T-helper 17 cell (primary cell): ENCODE measurements at places on chromosomes 7 and 10.

GRCh38 chr7:24434972-24435371 is 138.3 kb upstream of the PALS2 start:
- no peak for DNase-seq
- H3K4me3 ChIP-seq: no peak overlapping the region
- H3K27me3 ChIP-seq: peaks cover 4% of the 10 kb centered on the region
- H3K27ac ChIP-seq: no peak overlapping the region
- no peaks in the 10 kb centered on the region for H3K36me3 ChIP-seq
- H3K4me1 ChIP-seq: no peaks in the 10 kb centered on the region

DNA sequence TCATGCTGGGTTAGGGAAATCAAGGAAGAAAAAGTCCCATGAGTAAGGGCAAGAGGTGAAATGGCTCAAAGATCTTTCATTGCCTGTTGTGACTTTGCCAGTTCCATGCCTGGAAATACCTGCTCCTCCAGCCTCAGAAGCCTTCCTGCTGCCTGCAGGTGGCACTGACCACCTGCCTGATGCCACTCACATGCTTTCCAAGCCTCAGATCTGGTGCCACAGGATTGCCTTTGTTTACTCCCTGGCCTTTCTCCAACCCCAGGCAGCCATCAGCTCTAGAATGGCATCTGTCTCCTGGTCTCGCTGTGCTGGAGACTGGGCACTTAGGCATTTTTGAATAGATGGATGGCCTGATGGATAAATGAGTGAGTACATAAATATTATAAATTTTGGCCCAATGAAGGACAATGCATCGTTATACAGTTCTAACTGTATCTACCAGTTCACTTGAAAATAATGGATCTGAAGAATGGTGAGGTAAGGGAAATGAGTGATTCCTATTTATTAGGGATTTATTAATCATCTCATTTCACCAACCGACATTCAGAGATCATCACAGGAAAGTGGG is 657.2 kb downstream of the INHBA start:
- H3K27ac ChIP-seq: no peak overlapping the region
- H3K4me1 ChIP-seq: no peaks in the 10 kb centered on the region
- no peak for DNase-seq
- no peaks in the 10 kb centered on the region for H3K27me3 ChIP-seq
- no peaks in the 10 kb centered on the region for H3K36me3 ChIP-seq
- no peak overlapping the region for H3K4me3 ChIP-seq

DNA sequence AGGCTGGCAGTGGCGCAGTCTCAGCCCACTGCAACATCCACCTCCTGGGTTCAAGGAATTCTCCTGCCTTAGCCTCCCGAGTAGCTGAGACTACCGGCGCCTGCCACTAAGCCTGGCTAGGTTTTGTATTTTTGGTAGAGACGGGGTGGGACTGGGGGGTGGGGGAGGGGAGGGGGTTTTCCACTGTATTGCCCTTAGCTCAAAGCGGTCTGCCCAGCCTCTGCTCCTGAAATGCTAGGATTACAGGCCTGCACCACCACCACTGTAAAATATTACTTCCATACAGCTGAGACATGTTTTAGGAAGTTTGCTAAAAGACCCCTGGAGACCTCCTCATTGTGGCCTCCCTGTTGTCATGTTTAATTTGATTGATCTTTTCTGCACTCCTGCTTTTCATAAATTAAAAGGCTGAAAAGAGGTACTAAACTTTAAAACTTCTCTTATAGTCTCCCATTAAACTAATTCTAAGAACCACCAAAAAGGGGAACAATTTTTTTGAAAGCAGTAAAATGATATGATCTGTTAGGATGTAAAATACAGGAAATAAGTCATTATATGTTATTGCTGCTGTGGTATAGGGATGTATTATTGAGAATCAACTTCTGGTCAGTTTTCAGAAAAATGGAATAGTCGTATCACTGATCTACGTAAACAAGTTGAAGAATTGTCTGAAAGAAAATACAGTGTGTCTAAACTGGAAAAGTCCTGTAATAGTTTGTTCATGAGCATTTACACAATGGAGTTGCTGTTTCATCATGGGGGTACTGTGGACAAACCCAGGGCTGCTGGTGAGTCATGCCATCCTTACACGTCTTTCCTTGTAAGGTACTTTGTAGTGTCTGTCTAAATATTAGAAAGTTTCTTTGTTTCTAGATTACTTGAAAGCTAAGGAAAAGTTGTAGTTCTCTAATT is 72.9 kb upstream of the TMEM248 start:
- peak overlapping the region; percentile 43 for H3K27ac ChIP-seq
- H3K36me3 ChIP-seq: no peaks in the 10 kb centered on the region
- H3K4me3 ChIP-seq: no peak overlapping the region
- H3K4me1 ChIP-seq: peaks cover 10% of the 10 kb centered on the region

GRCh38 chr10:119253433-119254174 is 46.2 kb downstream of the GRK5 start:
- H3K27me3 ChIP-seq: no peaks in the 10 kb centered on the region
- DNase-seq: no peak
- H3K4me3 ChIP-seq: no peak overlapping the region
- H3K4me1 ChIP-seq: peaks cover 14% of the 10 kb centered on the region

DNA sequence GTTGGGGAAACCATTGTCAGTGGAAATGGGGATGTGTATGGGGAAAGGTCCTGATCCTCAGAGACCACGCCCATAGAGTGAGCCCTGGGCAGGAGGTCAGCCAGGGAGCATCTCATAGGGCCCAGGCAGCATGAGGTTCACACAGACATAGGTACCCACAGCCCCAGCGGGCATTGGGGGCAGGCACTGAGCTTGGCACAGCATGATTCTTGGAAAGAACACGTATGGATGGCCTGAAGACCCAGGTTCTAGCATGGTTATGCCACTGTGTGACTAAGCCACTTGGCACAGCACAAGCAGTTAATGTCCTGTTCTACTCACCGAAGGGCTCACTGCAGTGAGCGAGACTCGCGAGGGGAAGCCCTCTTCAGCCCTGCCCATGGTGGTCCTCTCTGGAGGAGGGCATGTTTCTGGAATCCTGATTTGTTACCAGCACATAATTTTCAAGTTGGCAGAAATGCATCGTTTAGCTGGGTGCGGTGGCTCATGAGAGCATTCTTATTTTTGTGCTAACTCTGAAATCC is 125.2 kb downstream of the UBE2H start:
- H3K4me1 ChIP-seq: peaks cover 29% of the 10 kb centered on the region
- no peak overlapping the region for H3K4me3 ChIP-seq
- no peaks in the 10 kb centered on the region for H3K27me3 ChIP-seq

DNA sequence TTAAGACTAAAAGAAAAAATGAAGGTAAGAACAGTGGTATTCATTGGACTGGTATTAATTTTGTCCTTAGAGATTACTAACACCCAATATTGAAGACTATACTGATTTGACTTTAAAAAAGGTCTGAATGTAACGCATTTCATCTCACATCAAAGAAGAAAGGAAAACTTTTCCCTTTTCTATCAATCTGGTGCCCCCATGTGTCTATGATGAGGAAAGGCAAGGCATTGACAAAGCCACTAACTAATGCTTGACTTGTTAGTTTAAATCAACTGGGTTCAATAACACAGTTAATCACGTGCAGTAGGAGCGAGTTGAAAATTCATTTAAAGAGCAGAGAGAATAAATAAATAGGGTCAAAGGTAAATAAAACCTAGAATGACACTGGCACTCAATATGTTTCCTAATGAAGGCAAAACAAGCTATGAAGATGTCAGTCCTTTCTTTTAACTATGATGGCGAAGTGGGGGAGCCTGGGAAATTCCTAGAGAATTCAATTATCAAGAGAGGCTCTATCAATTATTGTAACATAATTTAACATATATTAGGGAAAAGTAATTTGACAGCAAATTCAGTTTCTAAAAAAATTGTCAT is 180.9 kb downstream of the ANK3 start:
- no peak for DNase-seq
- peaks cover 21% of the 10 kb centered on the region for H3K4me1 ChIP-seq
- H3K36me3 ChIP-seq: peaks cover 12% of the 10 kb centered on the region
- peak overlapping the region; percentile 6 for H3K27ac ChIP-seq
- H3K27me3 ChIP-seq: no peaks in the 10 kb centered on the region
- no peak overlapping the region for H3K4me3 ChIP-seq

- no peaks in the 10 kb centered on the region for H3K27me3 ChIP-seq
- H3K4me3 ChIP-seq: no peak overlapping the region
These were observed 236.1 kb upstream of the FERD3L start for GRCh38 chr7:19381321-19381720.

DNA sequence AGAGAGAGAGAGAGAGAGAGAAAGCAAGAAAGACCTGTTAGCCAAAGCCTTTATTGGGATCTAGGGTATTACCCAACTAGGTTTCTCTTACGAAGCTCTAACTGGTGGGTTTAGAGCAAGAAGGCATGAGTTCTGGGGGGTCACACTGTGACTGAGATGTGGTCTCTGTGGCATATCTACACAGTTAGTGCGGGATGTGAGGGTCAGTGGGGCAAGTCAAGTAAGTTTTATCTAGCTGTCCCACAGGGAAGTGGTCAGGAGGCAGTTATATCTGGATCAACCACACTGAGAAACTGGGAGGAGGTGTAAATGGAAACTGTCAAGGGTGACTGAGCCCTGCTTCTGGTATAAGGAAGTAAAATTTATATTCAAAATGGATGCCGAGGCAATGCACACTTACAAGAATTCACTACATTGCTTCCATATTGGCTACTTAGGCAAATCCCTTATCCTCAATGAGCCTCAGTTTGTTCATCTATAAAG is 331.6 kb upstream of the HPS1 start:
- no peak overlapping the region for H3K27ac ChIP-seq
- no peak overlapping the region for H3K4me3 ChIP-seq
- H3K36me3 ChIP-seq: no peaks in the 10 kb centered on the region
- peaks cover 11% of the 10 kb centered on the region for H3K27me3 ChIP-seq
- DNase-seq: no peak

GRCh38 chr10:64690194-64690593 is 1169.0 kb downstream of the REEP3 start:
- H3K36me3 ChIP-seq: no peaks in the 10 kb centered on the region
- H3K4me3 ChIP-seq: no peak overlapping the region
- H3K4me1 ChIP-seq: no peaks in the 10 kb centered on the region
- H3K27ac ChIP-seq: no peak overlapping the region
- no peaks in the 10 kb centered on the region for H3K27me3 ChIP-seq

GRCh38 chr7:150976529-150977381 is 1.4 kb downstream of the KCNH2 start:
- peaks cover 2% of the 10 kb centered on the region for H3K36me3 ChIP-seq
- H3K27me3 ChIP-seq: peaks cover 21% of the 10 kb centered on the region
- peak overlapping the region; percentile 67 for H3K27ac ChIP-seq
- DNase-seq: no peak
- H3K4me3 ChIP-seq: peak overlapping the region; percentile 92

DNA sequence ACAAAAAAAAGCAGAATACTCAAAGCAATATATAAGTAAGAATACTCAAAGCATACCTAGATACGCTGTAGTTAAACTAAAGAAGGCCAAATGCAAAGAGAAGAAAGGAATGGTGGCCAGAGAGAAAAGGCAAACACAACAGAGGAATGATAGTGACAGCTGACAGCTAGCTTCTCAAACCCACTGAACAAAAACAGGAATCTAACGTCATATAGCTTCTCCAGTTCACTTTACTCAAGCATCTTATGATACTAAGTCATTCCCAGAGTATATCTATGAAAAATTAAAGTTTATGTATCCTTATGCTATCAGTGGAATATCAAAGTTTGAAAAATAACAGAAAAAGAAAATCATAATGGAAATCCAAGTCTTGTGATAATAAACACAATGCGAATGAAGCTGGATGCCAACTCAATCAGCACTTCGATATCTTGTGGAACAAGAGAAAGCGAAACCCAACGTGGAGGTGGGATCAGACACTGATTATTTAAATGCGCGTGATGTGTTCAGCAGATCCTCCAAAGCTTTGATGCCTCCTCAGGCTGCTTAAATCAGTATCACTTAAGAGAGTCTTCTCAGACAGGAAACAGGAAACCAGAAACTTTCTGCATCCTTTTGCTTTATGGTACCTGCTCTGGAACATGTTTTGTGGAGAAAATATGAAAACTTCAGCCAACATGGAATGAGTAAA is 102.8 kb downstream of the PIP4K2A start:
- H3K4me3 ChIP-seq: peak overlapping the region; percentile 93
- no peaks in the 10 kb centered on the region for H3K27me3 ChIP-seq
- peaks cover 20% of the 10 kb centered on the region for H3K36me3 ChIP-seq

GRCh38 chr10:124646483-124647352 is 97.5 kb downstream of the FAM53B start:
- no peaks in the 10 kb centered on the region for H3K36me3 ChIP-seq
- DNase-seq: no peak
- H3K27me3 ChIP-seq: no peaks in the 10 kb centered on the region
- peak overlapping the region; percentile 81 for H3K4me3 ChIP-seq

DNA sequence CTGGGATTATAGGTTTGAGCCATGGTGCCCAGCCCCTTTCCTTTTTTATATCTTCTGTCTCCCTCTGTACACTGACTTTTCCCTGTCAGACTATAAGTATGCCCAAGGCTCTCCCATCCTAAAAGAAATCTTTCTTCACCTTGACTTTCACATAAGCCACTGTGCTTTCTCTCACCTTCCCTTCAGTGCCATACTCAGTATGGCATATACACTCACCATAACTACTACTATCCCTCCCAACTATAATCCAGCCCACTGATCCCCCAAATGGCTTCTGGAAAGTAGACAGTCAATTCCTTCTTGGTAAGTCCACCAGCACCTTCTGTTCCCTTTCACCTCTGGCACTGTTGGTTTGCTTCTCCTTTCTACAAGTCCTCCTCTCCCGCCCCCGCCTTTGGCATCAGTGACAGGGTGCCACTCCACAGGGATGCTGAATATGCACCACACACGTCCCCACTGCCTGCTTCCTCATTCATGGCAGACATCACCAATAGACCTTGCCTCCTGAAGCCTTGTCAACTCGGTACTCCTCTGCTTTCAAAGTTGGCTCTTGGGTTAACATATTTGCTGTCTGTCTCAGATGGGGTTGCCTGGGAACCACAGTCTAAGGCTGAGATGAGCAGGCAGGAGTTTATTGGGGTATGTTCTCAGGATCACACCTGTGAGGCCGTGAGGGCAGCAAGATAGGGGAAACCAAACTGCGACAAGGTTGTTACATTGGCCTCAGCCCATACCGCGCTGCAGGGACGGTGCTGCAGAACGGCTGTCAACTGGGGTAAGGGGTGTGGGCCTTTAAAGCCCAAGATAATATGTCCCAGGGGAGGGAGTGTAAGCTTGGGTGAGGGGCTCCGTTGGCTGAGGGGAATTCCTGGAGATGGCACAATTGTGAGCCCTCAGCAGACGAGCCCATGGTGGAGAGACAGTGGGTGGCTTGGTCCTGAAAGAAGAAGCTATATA is 7.2 kb upstream of the PSAP start:
- no peak overlapping the region for H3K27ac ChIP-seq
- no peak overlapping the region for H3K4me3 ChIP-seq
- H3K4me1 ChIP-seq: peaks cover 4% of the 10 kb centered on the region
- H3K27me3 ChIP-seq: no peaks in the 10 kb centered on the region
- DNase-seq: no peak
- no peaks in the 10 kb centered on the region for H3K36me3 ChIP-seq
